ENCODE measurements at places on chromosomes 11 and 22.

GRCh38 chr11:60788401-60789125 is 3.4 kb downstream of the MS4A10 start:
- DNase-seq = no peak

DNA sequence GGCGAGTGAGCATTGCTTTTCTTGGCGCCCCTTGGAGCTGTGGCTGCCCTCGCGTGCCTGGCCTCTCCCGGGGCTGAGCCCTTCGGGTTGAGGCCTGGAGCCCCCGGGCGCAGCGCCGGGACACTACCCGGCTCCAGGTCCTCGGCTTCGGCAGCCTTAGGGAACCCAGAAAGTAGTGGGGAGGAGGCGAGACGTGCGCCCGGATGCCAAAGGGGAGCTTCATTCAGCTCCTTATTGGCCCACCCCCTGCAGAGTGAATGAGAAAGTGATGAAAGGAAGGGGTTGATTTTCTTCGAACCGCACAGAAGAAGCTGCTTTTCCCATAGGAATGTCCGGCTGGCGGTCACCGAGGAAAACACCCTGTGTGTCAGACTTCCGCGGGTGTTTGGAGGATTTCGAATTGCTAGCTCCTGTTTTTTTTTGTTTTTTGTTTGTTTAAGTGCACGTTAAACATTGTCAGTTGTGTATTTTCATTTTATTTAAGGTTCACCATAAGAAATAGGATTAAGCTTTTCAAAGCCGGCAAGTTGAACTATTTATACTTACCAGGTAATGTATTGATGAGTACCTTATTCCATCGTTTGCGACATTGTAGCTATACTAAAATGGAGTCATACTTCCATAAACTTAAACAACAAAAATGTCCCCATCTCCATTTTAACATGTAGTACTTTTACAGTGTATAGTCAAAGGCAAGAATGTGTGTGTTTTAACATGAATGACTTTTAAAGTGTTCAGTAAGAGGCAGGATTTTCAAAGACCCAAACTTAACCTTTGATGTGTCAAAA is 841 bp upstream of the EIF4G2 start:
- DNase-seq = peak; percentile 66

DNA sequence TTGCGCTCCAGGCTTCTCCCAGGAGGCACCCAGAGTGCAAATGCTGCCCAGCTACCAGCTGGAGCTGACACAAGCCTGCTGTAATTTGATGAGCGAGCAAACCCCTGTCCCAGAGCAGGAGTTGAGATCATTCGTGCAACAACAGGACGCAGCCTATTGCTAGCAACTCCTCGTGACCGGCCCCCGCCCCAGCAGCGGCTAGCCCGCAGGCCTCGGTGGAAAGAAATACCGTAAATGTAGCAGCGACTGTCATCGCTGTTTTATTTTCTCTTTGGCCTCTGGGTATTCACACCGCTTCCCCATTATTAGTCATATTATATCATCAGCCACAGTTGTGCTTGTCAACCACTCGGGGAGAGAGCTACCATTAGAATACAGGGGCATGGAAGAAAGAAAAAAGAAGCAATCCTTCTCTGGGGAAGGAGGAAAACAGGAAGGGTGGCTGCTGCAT is 59.2 kb upstream of the ATXN10 start:
- peak; percentile 41 for DNase-seq

GRCh38 chr22:24105631-24106030 is 75.7 kb upstream of the SUSD2 start:
- DNase-seq = no peak

DNA sequence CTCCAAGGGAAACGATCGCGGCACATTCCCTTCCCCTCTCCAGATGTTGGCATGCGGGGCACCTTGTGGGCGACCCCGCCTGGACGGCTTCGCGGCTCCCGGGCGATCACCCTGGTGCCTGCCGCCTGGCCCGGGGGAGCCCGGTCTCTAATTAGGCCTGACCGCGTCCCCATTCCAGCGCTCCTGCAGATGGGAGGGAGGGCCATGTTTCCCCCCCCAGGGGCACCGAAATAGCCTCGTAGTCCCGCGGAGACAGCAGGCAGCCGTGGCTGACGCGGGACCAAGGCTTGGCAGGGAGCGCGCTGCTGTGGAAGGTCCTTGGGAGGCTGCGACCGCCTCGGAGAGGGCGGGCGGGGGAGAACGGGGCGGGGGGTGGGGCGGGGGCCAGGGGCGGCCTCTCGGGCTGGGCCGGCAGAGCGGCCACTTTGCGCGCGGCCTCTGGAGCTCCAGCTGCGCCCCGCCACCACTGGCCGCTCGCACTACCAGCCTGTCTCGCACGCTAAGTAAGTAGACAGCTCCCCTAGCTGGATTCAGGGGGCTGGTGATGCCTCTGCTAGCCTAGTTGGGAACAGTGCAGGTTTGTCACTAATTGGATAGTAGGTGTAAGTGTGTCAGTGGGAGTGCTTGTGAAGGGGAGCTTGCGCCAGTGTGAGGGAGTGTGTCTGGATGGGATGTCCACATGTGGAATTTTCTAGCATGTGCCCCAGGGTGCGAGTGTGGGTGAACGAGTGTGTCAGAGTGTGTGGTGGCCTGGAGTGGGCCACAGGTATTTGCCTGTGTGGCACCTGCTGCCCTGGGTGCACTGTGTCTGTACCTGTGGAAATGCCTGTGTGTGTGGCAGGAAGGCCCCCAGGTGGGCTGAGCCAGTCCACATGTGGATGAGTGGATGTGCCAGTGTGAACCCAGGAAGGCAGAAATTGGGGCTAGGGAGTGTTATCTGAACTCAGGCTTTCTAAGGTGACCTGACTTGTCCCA is at the start of gene INSC:
Gene INSC (plus strand): TSS at position 423 of the 975 bp plus-strand sequence. CDS start 34,252 bp downstream, outside the sequence.
- no peak for DNase-seq

DNA sequence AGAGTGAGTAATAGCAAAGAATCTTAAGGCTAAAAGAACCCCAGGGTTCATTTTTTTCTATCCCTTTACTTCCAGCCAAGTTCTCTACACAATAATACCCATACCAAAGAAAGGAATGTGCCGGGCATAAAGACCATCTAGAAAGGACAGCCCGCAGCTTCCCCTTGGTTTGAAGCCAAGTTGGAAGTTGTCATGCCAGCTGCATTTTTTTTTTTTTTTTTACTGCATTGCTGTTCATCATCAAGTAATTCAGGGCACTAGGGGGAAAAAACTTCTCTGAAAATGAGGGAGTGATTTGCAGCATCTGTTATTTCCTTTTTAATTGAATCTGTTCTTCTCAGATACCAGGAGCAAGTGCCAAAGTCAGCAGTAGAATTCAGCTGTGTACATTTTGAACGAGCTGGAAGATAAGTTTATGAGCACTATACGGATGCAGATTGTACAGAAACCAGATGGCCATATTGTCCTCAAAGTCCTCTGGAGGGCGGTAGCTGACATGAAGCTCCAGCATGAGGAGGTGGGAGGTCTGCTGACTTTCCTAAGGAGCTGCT is 56.4 kb downstream of the UBASH3B start:
- no peak for DNase-seq

Measured in CD4-positive, alpha-beta T cell treated with Interleukin-17A for 4 hours (primary cell).